ENCODE measurements at places on chromosomes 7 and 10. TPM values are rescaled to one million over a fixed set of nuclear protein-coding genes. Genes with fewer than 3 reads are reported as not detected.
A peak's percentile ranks its signal among the peaks of the same experiment; 100 is the strongest.

DNA sequence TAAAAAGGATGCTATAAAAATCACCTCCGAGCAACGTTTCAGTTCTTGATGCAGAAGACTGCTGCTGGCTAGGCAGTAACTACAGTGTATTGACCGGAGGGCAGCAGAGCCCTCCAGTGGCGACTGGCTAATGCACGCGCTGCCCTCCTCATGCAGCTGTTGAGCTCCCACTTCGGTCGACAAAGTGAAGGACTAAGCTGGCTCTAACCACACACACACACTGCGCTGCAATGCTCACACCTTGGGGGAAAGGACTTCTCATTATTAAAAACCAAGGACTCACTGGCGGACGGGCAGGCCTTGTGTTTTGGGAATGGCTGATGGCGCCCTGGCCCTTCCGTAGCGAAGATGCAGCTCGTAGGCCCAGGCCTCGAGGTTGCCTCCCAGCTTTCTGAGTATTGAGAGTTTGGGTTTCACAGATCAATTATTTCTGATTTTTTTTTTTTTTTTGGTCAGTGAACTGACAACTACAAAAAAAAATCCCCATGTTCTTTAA lies 120.9 kb upstream of the DIP2C start:
- peak; percentile 29 for DNase-seq
- H3K27me3 ChIP-seq = no peaks in the 10 kb centered on the region
- H3K36me3 ChIP-seq = peaks cover 57% of the 10 kb centered on the region

DNA sequence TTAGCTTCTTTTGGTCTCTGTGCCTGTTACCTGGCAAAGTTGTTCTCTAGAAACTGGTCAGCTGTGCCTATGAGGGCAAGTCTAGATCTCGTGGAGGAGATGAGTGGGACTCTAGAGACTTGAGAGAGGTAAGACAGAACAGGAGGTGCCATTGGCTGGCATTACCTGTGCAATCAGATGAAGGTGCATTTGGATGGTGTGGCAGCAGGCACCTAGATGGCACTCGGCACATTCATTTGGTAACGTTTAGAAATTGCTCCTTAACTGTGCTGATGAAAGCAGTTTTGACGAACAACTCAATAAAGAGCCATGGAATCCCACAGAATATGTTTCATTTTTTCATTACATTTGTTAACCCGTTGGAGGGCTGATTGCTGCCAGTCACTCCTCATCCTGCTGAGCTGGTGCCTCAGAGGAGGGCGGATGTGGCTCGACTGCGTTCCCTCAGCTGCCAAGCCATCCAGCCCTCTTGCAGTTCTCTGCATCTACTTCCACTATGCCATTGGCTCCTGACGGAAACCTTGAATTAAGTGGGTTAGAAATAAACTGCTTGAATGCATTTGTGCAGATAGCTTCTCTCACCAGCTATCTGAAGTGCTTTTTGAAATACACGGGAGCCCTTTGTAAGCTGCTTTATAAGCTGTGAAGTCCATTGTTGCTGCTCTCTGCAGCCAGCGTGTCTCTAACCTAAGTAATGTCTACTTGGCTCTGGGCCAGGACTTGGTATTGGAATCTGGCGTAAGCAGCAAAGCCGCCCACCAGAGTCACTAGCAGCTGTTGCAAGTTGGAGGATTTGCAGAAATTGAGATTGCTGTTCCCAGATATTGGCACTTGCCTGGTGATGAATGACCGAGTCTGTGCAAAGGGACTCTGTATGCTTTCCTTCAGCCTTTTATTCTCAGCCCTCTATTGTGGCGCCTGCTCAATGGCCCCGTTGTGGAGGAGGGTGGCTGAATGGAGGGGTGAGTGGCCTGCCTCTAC lies 87.4 kb downstream of the LRRC4 start:
- no peak overlapping the region for H3K4me3 ChIP-seq
- peaks cover 3% of the 10 kb centered on the region for H3K4me1 ChIP-seq
- no peak overlapping the region for H3K27ac ChIP-seq
- no peak for DNase-seq

DNA sequence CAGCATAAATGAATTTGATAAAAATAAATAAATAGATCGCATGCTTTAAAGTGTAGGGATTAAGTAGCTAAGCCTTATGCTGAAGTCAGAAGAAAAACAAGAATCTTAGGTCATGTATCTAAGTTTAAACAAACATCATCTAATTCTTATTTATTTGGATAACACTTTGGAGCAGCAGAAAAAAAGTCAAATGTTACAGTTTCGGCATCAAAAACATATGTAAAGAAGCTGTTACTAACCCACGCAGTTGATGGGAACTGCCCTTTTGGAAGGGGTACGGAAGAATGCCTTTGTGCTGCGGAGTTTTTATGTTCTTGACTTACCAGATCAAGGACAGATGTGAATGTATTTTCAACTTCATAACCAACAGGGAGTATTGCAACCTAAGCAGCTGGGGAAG lies 37.3 kb upstream of the HABP2 start:
- no peak overlapping the region for H3K4me3 ChIP-seq
- peaks cover 9% of the 10 kb centered on the region for H3K27me3 ChIP-seq
- DNase-seq = no peak
- no peaks in the 10 kb centered on the region for H3K4me1 ChIP-seq
- H3K36me3 ChIP-seq = no peaks in the 10 kb centered on the region

DNA sequence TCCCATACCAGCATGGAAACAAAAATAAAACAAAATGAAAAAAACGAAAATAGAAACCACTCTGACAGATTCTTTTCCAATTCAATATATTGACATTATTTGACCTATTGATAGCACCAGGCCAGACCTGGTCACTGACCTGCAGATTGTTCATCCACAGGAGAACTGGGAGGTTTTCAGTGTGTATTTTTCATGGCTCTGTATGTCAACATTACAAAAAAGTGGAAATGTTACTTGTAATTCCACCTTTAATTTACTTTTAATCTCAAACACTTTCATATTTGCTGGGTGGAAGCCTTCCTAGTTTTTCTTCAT lies 2.9 kb downstream of the HKDC1 start:
- peak overlapping the region; percentile 52 for H3K4me3 ChIP-seq
- no peaks in the 10 kb centered on the region for H3K36me3 ChIP-seq
- peak overlapping the region; percentile 91 for H3K27ac ChIP-seq
- H3K4me1 ChIP-seq = peaks cover 38% of the 10 kb centered on the region

DNA sequence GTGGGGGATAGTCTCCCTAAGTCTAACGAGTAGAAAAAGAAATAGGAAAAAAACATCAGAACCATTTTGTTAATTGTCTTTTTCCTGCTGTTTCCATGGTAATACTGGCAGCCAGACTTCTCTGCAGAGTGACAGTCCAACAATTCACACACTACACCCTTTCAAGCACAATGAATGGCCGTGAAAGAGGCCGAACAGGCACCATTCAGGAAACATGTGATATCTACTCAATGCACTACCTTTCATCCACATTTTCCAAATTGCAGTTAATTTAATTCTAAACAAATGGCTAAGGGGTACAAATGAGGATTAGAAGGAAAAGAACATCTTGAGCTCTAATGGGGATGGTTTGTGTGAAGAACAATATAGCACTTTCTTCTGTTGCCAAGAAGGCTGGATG lies 358.5 kb upstream of the ANKRD30A start:
- no peak overlapping the region for H3K4me3 ChIP-seq
- no peaks in the 10 kb centered on the region for H3K27me3 ChIP-seq
- no peaks in the 10 kb centered on the region for H3K4me1 ChIP-seq
- H3K27ac ChIP-seq = no peak overlapping the region

GRCh38 chr10:32961895-32962369 lies 3.9 kb upstream of the ITGB1 start:
- no peak for DNase-seq
- H3K27me3 ChIP-seq = peaks cover 12% of the 10 kb centered on the region

GRCh38 chr10:50469288-50469687 lies 154.5 kb downstream of the SGMS1 start:
- no peak for DNase-seq
- H3K27me3 ChIP-seq = no peaks in the 10 kb centered on the region
- H3K4me1 ChIP-seq = peaks cover 50% of the 10 kb centered on the region
- H3K36me3 ChIP-seq = peaks cover 2% of the 10 kb centered on the region
- no peak overlapping the region for H3K27ac ChIP-seq
- no peak overlapping the region for H3K4me3 ChIP-seq

GRCh38 chr7:107659666-107660065 lies 962 bp upstream of the SLC26A4 start:
- peak overlapping the region; percentile 84 for H3K27ac ChIP-seq
- H3K4me1 ChIP-seq = peaks cover 38% of the 10 kb centered on the region
- DNase-seq = peak; percentile 60

DNA sequence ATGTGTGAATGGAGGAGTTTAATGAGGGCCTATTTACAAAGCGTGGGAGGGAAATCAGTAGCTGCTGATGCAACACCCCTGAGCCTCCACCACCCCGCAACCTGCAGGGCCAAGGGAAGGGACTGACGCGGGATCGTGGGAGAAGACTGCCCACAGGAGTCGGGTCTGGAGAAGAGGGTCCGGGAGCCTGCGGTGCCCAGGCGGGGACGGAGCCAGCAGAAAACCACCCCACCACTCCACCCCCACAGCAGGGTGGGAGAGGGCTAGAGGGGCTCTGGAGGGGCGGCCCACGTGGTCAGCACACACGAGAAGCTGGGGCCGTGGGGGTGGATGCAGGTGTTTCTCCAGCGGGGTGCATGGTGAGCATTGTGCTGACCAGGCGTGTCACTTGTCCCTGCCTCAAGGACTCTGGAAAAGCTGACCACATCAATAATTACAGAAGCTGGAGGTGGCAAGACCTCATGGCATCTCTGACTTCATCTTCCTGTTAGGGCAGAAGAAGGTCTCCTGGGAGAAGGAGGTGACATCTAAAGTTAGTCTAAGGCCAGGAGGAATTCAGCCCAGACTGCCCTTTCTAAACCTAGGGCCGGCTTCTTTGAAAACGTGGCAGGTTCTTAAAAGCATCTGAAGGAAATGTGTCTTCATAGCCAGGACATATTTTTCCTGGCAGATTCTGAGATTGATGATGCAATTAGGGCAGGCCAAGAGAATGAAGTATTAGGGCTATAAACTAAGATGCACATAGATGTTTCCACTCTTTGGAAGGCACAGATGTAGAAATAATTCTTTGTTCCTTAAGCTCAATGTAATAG lies 150.9 kb downstream of the RGS10 start:
- H3K27me3 ChIP-seq = no peaks in the 10 kb centered on the region
- H3K4me3 ChIP-seq = no peak overlapping the region
- H3K4me1 ChIP-seq = peaks cover 12% of the 10 kb centered on the region
- no peak for DNase-seq
- peaks cover 4% of the 10 kb centered on the region for H3K36me3 ChIP-seq

GRCh38 chr10:88071879-88072278 lies 208.5 kb downstream of the PTEN start:
- H3K36me3 ChIP-seq = no peaks in the 10 kb centered on the region
- DNase-seq = no peak
- peaks cover 35% of the 10 kb centered on the region for H3K4me1 ChIP-seq
- H3K27me3 ChIP-seq = peaks cover 14% of the 10 kb centered on the region
- H3K27ac ChIP-seq = no peak overlapping the region

DNA sequence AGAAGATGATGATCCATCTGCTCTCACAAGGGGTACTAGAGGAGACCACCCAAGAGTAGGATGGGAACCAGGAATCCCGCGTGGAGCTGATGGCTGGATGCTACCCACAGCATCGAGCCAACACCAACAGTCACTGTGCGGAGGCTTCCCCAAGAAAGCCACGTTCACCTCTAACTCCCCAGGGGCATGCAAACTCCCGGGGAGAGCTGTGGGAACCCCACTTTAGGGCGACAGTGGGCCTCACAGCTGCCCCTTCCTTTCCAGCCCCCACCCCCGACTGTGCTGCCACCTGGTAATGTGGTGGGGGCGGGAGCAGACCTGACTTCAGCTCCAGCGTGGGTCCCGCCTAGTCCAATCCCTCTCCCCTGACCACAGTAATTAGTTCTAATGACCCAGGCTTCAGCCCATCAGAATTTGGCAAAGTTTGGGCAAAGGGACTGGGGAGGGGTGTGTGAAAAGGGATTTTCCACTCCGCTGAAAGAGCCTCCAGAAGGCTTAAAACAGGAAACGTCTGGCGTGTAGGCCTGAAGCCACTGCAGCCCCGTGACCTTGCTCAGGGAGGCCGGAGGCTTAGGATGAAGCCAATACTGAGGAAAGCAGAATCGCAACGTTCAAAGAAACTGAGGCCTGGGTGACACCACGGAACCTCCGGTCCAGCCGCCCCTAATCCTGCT lies 20.3 kb downstream of the ASB13 start:
- no peak for DNase-seq

GRCh38 chr10:20147684-20148083 lies 331.5 kb downstream of the PLXDC2 start:
- H3K27me3 ChIP-seq = no peaks in the 10 kb centered on the region
- no peaks in the 10 kb centered on the region for H3K4me1 ChIP-seq
- H3K27ac ChIP-seq = no peak overlapping the region
- H3K4me3 ChIP-seq = no peak overlapping the region
- no peaks in the 10 kb centered on the region for H3K36me3 ChIP-seq
- no peak for DNase-seq

DNA sequence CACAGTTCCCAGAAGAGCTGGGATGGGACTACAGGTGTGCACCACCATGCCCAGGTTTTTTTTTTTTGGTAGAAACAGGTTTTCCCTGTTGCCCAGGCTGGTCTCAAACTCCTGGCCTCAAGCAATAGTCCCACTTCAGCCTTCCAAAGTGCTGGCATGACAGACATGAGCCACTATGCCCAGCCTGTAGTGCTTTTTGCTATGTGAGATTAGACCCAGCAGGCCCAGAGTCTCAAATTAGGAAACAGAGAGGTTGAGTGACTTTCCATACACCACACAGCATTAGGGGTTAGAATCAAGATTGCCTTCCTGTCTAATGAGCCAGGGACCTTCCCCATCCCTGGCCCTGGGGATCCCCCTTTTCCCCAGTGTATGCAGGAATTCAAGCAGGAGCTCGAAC lies 90.8 kb upstream of the KCTD7 start:
- no peak overlapping the region for H3K27ac ChIP-seq
- H3K36me3 ChIP-seq = peaks cover 3% of the 10 kb centered on the region
- no peaks in the 10 kb centered on the region for H3K27me3 ChIP-seq
- no peak overlapping the region for H3K4me3 ChIP-seq
- DNase-seq = no peak
- H3K4me1 ChIP-seq = peaks cover 4% of the 10 kb centered on the region

DNA sequence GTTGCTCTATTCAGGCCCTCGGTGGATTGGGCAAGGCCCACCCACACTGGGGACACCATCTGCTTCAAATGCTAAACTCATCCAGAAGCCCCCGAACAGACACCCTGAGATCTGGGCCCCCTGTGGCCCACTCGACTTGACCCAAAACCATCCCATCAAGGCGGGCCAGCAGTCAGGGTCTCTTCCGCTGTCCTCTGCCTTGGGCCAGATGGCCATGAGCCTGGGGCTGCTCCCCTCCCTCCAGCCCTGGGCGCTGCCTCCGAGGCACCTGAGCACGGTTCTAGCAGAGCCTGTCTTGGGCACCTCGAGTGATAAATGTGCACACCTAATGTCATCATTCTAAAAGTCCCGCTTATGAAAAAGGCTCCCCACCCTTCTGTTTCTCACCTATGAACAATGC lies 449.4 kb downstream of the TCERG1L start:
- no peaks in the 10 kb centered on the region for H3K4me1 ChIP-seq
- H3K36me3 ChIP-seq = no peaks in the 10 kb centered on the region
- DNase-seq = no peak
- H3K4me3 ChIP-seq = no peak overlapping the region
- no peak overlapping the region for H3K27ac ChIP-seq

GRCh38 chr10:119149157-119149556 lies 16.4 kb downstream of the SFXN4 start:
- H3K27ac ChIP-seq = no peak overlapping the region
- no peaks in the 10 kb centered on the region for H3K27me3 ChIP-seq
- H3K4me1 ChIP-seq = no peaks in the 10 kb centered on the region
- peaks cover 35% of the 10 kb centered on the region for H3K36me3 ChIP-seq
- no peak overlapping the region for H3K4me3 ChIP-seq

- no peak overlapping the region for H3K4me3 ChIP-seq
- no peaks in the 10 kb centered on the region for H3K4me1 ChIP-seq
- no peaks in the 10 kb centered on the region for H3K36me3 ChIP-seq
- H3K27ac ChIP-seq = no peak overlapping the region
- peak; percentile 22 for DNase-seq
Observed at GRCh38 chr7:124276005-124276622, 243.2 kb upstream of the TMEM229A start.

Gene MTURN
- total RNA-seq = 4.2 TPM

Gene ZNF503
- 0.46 TPM for total RNA-seq

Gene SLC18A3
- not detected for total RNA-seq

All from activated CD4-positive, alpha-beta T cell treated with anti-CD3 and anti-CD28 coated beads for 36 hours (primary cell).